ENCODE measurements at places on chromosomes 11 and 22.
A peak's percentile ranks its signal among the peaks of the same experiment; 100 is the strongest.

- no peak for DNase-seq
Observed at GRCh38 chr11:65159012-65159411, 11.0 kb upstream of the SPDYC start.

GRCh38 chr11:45974806-45975205 is 52.4 kb downstream of the LARGE2 start:
- no peak for DNase-seq

DNA sequence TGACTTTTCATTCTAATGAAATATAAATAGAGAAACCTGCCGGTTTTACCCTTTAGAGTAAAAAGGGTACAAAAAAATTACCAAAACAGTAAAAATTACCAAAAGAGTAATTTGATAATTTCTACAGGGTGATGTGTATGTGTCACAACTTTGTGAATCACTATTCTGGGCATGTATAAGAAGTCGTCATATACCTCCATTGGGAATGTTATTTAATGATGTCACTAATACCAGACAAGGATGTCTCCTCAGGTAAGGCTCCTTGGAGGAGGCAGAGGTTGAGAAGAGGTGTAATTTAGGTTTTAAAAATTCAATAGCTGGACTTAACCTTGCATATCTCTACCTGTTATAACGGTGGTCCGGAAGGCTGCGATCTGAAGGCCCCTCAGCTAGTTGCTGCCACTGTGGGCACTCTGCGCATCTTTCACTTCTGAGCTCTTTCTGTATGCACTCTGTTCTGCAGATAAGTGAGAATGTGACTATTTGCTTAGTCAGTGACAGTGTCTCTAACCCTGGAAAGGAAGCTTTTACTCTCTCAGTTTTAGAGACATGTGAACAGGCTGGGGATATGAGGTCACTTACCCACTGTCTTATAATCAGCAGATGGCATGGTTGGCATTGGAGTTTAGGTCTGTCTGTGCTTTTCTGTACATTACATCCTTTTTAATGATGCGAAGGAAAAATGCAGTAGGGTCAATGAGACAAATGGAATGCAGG is 987 bp upstream of the NCR3LG1 start:
- no peak for DNase-seq

GRCh38 chr11:103988595-103988969 is 47.9 kb upstream of the DDI1 start:
- DNase-seq: no peak

DNA sequence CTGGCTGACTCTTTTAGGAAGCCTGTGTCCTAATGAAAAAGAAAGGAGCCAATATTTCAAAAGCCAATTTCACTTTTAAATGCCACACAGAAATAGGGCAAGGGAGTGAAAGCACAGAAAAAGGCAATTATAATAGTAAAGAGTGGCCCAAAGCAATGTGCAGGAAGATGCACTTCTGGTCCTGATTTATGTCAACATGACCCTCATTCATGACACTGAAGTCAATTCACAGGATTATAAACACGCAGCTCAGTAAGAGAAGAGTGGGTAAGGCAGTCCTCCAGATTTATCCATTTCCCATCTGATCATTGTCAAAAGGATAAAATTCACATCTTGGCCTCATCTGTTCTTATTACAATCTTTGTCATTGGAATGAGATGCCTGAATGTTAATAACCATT is 1049.7 kb upstream of the RAG2 start:
- no peak for DNase-seq

GRCh38 chr22:43837666-43838065 is 24.6 kb downstream of the SULT4A1 start:
- DNase-seq: no peak

GRCh38 chr22:47442821-47443220 is 680.4 kb downstream of the TBC1D22A start:
- no peak for DNase-seq

DNA sequence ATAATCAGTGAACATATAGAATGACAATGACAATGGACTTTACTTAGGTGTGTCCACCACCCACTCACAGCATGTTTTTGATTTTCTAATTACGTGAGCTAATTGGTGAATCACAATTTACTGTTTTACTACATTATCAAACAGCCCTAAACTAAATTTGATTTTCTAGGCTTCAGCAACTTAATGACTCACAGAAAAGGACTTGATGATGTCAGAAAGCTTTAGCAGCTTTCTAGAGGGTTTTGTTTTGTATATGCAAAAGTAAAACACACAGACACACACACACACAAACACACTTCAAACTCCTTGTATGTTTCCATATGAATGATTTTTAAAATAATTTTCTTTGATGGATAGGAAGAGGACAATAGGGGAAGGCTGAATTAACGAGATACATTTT is 878.6 kb upstream of the CCDC90B start:
- DNase-seq: no peak

- peak; percentile 28 for DNase-seq
Observed at GRCh38 chr11:442611-443081, 835 bp upstream of the ANO9 start.

GRCh38 chr11:78886616-78887015 is 312.0 kb upstream of the NARS2 start:
- DNase-seq: no peak
